ENCODE measurements at places on chromosomes 5 and 9.
A peak's percentile ranks its signal among the peaks of the same experiment; 100 is the strongest.

DNA sequence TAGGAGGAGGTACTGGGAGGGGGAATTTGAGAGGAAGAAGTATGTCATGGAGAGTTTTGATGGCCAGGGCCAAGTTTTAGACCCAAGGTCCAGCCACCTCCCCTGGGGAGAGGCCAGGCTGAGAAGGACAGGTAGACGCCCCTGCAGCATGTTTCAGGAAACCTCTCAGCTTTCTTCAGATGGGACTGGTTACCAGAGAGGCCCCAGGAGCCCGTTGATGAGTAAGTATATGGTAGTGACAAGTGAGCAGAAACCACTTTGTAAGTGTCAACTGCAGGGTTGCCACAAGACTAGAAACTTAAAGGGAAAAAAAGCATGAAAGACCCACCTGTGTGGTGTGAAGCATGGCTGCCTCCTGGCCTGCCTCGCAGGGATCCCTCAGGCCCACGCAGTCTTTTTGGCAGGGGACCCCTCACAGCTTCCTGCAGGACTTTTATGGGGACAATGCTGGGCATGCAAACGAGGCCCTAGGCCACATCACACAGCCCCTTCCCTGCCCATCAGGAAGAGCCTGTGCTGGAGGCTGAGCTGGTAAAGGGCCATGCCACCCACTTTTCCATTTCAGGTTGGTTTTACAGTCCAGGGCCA is 255.9 kb downstream of the FSTL4 start:
- no peak for DNase-seq

DNA sequence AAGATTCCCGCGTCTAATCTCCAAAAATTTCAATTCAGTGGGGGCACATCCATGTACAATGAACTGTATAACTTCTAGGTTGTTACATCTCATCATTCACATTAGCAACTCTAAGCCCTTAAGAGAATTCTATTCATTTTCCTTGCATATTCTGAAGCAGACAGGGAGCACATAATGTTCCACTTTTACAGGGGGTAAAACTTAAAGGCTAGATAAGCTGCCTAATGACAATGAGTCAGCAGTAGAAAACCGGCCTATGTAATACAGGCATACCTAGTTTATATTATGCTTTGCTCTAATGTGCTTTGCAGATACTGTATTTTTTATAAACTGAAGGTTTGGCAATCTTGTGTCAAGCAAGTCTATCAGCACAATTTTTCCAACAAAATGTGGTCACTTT is 40.4 kb downstream of the PTAR1 start:
- no peak for DNase-seq

- DNase-seq = no peak
Measured at GRCh38 chr9:130713286-130713960, 19.8 kb downstream of the EXOSC2 start.

DNA sequence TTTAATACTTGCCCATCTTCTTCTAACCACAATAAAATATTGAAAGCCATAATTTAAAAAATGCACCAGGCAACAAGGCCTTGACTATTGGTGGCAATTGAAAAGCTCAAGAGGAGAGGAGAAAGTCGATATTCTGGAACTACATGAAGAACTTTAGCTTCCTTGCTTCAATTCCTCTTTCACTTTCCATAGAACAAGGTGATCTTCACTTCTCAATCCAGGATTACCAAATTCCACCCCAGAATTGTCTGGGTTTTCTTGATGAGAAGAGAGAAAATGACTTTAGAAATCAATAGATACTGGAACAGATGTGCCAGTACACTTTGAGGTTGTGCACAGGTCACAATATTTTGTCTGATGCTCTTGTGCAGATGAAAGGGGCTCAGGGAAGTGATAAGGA is 52.2 kb downstream of the PTCD2 start:
- DNase-seq = no peak

DNA sequence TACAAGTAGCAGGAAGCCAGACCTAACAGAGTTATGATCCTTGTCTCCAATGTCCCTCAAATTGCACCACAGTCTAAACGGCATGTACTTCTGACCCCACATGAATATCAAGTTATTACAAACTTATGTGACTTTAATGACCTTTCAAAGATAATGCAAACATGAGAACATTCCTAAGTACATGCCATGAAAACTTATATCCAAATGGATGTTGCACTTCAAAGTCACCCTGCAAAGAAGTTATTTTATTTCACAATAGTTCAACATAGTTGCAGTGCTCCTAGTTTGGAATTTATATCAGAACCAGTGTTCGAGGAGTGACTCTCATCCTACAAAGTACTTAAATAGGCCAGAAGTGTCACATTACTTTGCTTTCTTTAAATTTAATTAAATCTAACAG is 41.2 kb upstream of the ITGA1 start:
- no peak for DNase-seq

GRCh38 chr5:77957931-77958521 is 181.9 kb upstream of the TBCA start:
- DNase-seq = no peak

DNA sequence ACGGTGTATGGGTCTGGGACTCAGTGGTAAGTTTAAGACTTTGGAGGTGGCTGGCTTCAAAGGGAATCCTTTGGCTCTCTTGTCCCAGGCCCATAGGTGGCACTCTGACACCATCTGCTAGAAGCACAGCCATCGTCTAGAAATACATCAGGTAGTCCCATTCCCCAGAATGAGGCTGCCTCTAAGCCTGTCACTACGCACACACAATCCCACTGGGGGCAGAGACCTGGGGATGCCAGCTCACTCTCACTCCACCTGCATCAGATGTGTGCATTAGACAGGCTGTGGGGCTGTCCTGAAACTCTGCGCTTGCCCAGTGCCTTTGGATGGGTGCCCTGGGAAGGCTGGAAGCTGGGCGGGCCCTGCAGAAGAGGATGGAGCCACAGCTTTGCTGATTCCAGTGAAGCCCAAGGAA is 127.5 kb upstream of the PANK3 start:
- DNase-seq = no peak

- no peak for DNase-seq
Measured at GRCh38 chr9:108282872-108283271, 572.9 kb downstream of the ACTL7B start.

- no peak for DNase-seq
Measured at GRCh38 chr5:120457839-120458507, 6.1 kb upstream of the PRR16 start.

- no peak for DNase-seq
Measured at GRCh38 chr9:87717456-87717855, 8.5 kb upstream of the CTSL start.

DNA sequence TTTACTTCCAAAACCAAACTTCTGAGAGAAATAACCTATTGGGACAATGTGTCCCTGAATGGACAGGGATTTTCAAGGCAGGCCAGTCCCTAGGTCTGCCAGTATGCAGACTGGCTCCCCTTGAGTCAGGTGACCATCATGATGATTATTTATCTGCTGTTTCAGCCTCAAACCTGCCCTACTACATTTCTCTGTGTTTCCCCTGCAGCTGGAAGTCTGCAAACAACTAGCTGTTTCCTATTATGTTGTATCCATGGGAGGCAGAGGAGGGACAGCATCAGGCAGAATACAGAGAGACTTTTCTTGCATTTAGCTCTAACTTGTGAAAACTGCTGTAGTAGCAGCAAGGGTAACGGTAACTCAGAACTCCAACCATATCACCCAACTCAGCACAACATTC is 36.2 kb upstream of the IFNK start:
- no peak for DNase-seq

DNA sequence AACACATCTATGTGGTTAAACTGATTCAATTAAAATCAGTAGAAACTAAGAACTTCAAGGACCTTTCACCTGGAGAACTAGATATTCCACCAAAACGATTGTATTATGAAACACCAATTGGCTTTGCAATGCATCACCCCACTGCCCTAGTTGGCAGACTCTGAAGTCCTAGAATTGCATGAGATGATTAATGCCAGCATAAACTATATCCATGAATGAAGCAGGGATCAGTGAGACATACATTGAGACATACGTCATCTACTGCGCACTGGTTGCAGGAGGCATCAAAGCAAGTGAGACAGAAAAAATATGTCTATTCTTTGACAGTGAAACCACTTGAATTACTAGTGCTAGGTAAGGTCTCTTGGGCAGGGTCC is 9.7 kb upstream of the ZNF354A start:
- DNase-seq = no peak

- DNase-seq = no peak
Measured at GRCh38 chr9:107102011-107102410, 181.1 kb upstream of the RAD23B start.

DNA sequence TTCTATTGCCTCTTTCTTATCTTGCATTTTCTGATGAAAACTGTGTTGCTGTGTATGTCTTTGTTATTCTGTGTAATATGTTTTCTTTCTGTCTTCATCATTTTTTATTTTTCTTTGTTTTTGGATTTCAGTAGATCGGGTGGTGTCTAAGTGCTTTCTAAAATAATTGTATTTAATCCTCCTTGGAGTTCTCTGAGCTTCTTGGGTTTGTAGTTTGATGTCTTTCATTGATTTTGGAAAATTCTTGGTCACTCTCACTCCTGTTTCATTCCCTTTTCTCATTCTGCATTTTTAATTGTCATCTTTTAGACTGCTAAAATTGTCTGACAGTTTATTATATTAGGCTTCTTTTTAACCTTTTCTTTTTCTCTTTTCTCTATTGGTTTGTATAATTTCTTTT is 560.5 kb downstream of the IRX1 start:
- no peak for DNase-seq

- DNase-seq = no peak
Measured at GRCh38 chr5:4857761-4858160, 282.4 kb upstream of the ADAMTS16 start.

DNA sequence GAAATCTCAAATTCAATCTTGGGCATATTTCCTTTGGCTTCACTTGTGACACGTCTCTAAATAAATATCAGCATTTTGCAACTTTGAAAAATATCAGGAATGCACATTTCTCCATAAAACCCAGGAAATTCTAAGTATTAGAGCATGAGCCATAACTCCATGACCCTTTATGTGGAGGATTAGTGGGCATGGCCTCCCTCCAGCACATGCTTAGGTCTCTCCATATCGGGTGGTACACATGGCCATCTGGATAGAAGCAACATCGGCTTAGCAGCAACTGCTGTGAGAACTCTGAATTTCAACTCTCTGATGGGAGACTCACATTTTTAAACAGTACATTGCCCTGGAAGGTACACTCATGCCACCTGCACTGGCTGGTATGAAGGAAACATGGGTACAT is 73.7 kb upstream of the EGFLAM start:
- DNase-seq = no peak

- DNase-seq = no peak
Measured at GRCh38 chr9:128457207-128457606, 1.4 kb downstream of the ODF2 start.

GRCh38 chr9:111980398-111980797 is 83.8 kb downstream of the UGCG start:
- DNase-seq = no peak

GRCh38 chr9:113511856-113512761 is 48.6 kb downstream of the RGS3 start:
- peak; percentile 15 for DNase-seq

DNA sequence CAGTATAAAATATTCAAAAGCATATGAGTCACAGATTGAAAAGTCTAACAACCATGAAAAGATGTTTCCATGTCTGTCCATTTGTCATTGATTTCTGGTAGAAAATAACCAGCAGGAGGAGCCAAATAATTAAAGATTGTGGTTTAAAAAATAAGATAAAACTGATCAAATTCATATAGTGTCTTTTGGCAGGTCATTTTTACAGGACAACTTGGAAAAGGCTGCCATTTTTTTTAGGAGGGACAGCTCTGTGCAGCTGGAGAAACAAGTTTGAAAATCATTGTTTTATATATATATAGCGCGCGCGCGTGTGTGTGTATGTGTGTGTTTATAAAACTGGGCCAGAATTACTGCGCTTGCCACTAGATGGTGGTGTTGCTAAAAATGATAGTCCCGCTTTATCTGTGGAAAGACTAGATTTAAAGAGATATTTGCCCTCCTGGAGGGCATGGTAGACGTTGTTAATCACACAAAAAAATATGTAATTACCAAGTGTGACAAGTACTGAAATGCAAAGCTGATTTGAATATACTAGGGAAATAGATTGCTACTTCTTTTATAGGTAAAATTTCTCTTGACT is 1.3 kb upstream of the TRMO start:
- peak; percentile 59 for DNase-seq

- no peak for DNase-seq
Measured at GRCh38 chr5:12073426-12073825, 169.2 kb upstream of the CTNND2 start.

- no peak for DNase-seq
Measured at GRCh38 chr9:68515326-68516017, 25.2 kb downstream of the TMEM252 start.

DNA sequence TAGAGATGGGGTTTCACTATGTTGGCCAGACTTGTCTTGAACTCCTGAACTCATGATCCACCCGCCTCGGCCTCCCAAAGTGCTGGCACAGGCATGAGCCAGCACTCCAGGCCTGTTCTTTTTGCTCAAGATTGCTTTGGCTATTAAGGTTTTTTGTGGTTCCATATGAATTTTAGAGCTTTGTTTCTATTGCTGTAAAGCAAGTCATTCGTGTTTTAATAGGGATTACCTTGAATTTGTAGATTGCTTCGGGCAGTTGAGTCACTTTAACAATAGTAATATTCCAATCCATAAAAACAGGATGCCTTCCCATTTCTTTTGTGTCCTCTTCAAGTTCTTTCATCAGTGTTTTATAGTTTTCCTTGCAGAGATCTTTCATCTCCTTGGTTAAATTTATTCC is 22.1 kb downstream of the C6 start:
- no peak for DNase-seq

DNA sequence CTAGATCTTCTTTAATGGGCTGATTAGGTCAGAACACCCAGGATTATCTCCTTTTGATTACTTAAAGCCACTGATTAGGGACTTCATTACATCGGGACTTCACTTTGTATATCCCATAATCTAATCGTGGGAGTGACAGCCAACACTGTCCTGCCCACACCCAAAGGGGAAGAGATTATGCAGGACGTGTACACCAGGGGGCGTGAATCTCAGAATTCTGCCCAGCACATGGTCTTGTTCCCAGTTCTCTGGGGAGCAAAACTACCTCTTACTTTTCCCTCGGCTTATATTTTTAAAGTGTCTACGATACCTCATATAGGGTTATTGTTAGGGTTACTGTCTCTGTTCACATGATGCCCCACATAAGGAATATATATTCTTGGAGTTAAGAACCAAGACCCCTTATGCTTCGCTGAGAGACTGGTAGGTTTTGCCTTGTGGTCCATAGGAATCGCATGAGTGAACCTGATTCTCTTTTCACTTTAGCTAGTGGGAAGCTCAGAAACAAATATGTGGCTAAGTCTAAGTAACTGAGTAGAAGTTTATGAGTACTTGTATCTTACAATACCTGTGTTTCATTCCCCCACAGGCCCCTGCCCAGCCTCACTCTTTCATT is 192.7 kb downstream of the GNA14 start:
- no peak for DNase-seq

- DNase-seq = no peak
Measured at GRCh38 chr5:120386981-120387380, 77.1 kb upstream of the PRR16 start.

GRCh38 chr5:59598547-59598874 is 295.0 kb downstream of the PDE4D start:
- no peak for DNase-seq

GRCh38 chr5:133309984-133310621 is 258.3 kb downstream of the HSPA4 start:
- DNase-seq = no peak

- no peak for DNase-seq
Measured at GRCh38 chr9:91379426-91379825, 17.7 kb upstream of the AUH start.
